ENCODE measurements at places on chromosomes 12 and 14.

GRCh38 chr14:37179896-37180502 lies 7.6 kb upstream of the SLC25A21 start:
- no peak for DNase-seq

DNA sequence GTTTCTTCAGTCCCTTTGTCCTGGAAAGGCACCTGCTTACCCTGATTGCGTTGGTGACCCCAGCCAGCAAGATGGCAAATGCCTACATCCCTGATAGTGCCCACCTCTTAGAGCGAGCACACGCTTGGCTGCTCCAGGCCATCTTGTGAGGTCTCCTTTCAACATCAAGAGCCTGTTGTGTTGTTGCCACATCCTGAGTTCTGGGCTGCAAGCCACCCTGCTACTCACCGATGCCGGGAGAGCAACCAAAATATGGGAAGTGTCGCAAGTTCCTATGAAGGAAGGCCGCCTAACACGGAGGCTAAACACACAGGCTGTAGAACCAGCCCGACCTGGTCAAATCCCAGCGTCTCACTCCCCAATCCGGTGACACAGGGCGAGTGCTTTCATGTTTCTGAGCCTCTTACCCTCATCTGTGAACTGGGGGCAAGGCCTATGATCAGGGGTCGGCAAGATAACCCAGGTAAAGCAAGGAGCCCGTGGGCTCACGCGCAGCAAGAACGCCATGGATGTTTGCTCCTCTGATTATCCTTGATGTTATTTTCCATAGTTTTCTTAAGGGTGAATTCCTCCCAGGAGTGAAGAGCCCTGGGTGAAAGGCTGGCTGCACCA lies 98.4 kb downstream of the LGMN start:
- DNase-seq: no peak

DNA sequence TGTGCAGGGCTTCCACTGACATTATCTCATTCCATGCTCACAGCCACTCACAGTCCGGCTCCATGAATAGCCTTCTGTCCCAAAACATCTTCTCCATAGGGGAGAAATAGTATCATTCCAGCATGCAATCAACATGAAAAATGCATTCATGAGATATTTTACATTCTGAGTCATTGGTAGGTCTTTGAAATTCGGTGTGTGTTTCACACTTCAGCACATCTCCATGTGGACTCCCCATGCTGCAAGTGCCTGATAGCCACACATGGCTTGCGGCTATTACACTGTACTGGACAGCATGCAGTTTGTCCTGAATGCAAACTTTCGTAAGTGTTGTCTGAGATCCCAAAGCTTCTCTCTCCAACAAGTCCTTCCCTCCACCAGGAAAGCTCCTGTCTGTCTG lies 449.3 kb downstream of the MED13L start:
- DNase-seq: no peak

- peak; percentile 56 for DNase-seq
These were observed 26.3 kb downstream of the BICDL1 start for GRCh38 chr12:120015313-120015712.

- no peak for DNase-seq
These were observed 4.8 kb downstream of the RNF34 start for GRCh38 chr12:121404734-121405133.
